HS-27A (cell line): ENCODE measurements at places on chromosomes 4 and X.

GRCh38 chrX:15151267-15152186 is 118.4 kb downstream of the ASB9 start:
- no peak for DNase-seq

GRCh38 chr4:153773236-153773690 is 13.4 kb upstream of the RNF175 start:
- DNase-seq: no peak

DNA sequence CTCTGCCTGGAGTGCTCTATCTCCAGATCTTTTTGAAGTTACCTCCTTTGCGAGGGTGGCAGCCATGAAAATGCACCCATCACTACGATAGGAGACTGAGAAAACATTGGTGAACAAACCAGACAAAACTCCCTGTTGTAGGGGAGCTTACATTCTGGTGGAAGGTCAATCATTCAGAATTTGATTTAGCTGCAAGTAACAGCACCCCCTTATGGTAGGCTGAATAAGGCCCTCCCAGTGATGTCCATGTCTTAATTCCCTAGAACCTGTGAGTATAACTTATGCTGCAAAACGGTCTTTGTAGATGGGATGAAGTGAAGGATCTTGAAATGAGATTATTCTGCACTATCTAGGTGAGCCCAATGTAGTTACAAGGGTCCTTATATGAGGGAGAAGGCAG is 5.6 kb upstream of the TEC start:
- DNase-seq: no peak

GRCh38 chr4:33073811-33074210 is 2353.6 kb downstream of the PCDH7 start:
- DNase-seq: no peak

- DNase-seq: no peak
These were observed 557.2 kb upstream of the GRIA3 start for GRCh38 chrX:122626871-122627270.

- no peak for DNase-seq
These were observed 21.3 kb downstream of the TXLNG start for GRCh38 chrX:16807548-16807947.

GRCh38 chr4:90120037-90120436 is 7.2 kb upstream of the CCSER1 start:
- no peak for DNase-seq

DNA sequence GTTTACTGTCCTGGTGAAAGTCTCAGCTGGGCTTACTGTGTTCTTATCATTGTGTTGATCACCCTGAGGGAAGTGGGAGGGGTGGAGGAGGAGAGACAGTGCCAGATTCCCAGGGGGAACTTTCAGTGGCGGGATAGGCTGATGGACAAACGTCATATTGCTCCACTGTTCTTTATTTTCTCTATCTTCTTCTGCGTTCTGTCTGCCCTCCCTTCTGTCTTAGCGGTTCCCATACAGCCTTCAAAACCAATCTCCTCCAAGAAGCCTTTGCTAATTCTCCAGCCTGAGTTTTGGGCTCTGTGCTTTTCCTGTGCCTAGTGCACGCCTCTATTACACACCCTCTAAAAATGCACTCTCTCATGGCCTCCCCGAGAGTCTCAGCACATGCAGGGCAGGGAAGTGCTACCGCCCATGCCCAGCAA is 448.7 kb upstream of the FAT1 start:
- no peak for DNase-seq

DNA sequence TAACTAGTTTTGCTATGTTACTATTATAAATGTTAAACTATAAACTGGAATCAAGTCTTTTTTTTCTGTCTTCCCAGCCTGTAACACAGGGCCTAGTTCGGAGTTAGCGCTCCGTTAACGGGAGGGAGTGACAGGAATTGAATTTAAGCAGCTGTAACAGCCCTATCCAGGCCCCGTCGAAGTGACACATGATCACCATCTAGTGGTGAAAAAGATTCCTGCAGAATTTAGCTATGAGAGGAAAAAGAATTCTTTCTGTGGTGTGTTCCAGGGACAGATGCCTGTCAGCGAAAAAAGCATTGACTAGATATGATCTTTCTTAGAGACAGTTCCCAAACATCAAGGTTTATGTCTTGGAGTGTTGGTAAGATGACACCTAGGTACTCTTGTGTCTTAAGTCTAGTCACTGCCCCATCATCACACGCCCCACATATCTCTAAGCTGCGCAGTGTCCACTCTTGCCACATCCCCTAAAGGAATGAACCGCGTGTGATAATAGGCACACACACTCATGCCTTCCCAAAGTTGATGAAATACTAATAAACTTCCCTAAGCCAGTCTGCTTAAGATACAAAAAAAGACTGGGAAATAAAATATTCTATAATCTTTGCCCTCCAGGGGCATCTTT is 2.1 kb downstream of the GAB3 start:
- no peak for DNase-seq

GRCh38 chrX:100090931-100091330 is 319.1 kb downstream of the PCDH19 start:
- DNase-seq: no peak

GRCh38 chr4:14671146-14671545 is 331.1 kb upstream of the CPEB2 start:
- no peak for DNase-seq

- DNase-seq: no peak
These were observed 50.1 kb downstream of the NHS start for GRCh38 chrX:17425136-17425535.

DNA sequence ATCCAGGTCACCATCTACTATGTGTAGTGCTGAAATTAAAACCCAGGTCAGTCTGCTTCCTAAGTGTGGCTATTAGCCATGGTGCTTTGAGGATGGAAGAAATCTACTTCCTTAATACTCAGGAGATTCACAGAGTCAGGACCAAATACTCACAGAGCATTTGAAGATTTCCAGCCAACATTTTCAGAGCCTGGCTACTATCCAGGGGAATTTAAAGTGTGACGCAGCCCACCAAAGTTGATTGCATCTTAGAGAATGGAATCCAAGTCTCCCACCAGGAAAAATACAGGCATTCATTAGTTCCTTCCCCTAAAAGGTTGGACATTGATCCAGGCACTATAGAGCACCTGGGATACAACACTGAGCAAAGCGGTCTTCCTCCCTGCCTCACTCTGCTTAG is 83.8 kb downstream of the HS3ST1 start:
- DNase-seq: no peak

DNA sequence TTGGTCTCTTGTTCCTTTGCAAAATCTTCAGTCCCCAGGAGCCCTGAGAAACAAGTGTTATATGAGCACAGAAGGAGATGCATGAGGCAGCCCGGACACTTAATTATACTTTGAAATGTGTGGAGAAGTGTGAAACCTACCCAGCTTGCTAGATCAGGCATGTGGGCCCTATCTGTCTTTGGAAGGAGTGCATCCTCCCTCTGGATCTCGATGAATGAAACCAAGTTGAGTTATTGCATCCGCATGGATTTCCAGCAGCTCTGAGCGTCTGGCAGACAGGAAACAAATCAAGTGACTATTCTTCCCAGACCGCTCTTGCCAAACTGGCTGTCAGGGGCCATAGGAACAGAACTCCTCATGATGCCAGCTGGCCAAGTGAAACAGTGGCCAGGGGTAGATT is 19.6 kb upstream of the SOWAHD start:
- DNase-seq: no peak
